ENCODE measurements at places on chromosomes 5 and 9. TPM values are rescaled to one million over a fixed set of nuclear protein-coding genes. Genes with fewer than 3 reads are reported as not detected.

GRCh38 chr9:137241490-137242268 is 592 bp downstream of the TUBB4B start:
- DNase-seq, result no peak

GRCh38 chr9:105392531-105392930 is 55.3 kb upstream of the FSD1L start:
- DNase-seq, result no peak

DNA sequence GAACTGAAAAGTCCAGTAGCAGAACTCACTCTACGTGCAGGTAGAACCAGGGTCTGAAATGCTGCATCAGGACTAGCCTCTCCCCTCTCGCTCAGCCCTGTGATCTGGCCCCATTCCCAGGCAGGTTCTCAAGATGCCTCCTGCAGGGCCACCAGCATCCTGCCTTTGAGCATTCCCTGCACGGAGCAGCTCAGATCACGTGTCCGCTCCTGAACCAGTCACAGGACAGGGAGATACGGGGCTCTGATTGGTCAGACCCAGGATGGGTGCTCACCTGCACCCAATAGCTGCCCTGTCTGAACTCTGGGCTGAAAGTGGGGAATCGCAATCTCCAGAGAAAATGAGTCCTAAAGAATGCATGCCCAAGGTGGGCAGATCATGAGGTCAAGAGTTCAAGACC is 50.8 kb downstream of the NEURL1B start:
- DNase-seq, result peak; percentile 51

DNA sequence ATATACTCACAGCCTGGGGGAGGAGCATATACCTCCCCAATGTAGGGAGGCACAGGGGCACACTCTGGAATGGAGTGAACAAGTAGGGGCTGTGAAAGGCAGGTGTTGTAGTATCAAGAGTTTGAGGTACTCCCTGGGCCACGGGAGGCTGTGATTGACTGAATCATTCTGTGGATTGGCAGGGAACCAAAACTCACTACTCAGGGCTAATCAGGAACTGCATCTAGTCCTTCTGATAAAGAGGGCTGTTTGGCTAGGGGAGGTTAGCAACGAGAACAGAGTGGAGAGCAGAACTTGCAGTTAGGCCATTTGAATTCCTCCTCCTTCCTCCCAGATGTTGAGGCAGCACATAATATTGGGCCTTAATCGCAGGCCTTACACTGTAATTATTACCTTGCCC is 369.2 kb upstream of the MPDZ start:
- DNase-seq, result no peak

- DNase-seq, result no peak
These were observed 197.7 kb downstream of the TENT4A start for GRCh38 chr5:6910950-6911349.

C1QTNF2 gene
- total RNA-seq, result 0.34 TPM

UBE2QL1 gene
- total RNA-seq, result 0.17 TPM

IFNA2 gene
- total RNA-seq, result not detected

DNA sequence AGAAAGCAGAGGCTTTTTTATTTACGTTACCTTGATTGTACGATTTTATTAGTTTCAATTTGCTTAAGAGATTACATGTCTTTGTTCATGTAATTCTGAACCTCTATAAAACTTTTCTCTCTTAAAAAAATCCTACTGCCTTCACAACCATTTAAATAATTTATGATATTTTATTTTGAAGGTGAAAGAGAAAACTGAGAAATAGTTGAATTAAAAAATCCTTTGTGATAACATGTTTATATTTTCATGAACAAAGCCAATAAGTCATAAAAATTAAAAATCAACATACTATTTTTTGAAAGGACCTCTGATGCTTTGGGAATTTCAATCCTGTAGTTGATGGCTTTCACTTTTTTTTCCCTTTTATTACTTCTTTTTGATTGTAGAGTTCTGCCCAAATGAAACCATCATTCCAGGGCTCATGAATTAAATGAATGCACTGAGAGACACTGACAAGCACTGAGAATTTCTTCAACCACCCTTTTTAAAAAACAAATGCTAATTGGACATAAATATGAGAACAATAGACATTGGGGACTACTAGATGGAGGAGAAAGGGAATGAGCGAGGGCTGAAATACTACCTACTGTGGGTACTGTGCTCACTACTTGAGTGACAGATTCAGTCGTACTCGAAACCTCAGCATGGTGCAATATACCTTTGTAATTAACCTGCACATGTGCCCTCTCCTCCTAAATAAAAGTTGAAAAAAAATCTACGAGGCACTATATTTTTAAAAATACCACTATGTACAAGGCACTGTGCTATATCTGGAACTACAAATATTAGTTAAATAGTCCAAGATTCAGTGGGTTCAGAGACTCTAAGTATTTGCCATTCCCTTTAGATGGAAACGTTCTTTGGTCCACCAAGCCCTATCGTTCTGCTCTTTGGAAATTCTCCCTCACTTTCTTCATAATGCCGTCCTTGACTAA is 5.9 kb downstream of the CDKN2A start:
- DNase-seq, result no peak

DNA sequence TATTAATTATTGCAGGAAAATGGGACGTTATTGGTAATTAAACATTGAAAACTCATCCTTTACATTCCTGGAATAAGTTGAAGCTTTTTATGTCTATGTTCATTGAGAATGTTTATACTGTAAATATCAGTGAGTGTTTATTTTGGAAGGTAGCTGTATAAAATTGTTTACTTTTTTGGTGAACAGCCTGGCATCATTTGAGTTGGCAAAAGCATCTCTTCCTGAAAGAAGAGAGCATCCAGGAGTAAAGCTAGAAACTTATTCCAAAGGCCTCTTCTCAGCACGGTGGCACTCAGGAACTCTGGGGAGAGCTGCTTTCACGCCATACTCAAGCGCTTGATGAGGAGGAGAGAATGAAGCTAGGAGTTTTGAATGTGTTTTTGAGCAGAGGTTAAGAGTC is 79.9 kb downstream of the GAPVD1 start:
- no peak for DNase-seq

- no peak for DNase-seq
These were observed 118.1 kb upstream of the CCDC112 start for GRCh38 chr5:115414406-115415142.

DNA sequence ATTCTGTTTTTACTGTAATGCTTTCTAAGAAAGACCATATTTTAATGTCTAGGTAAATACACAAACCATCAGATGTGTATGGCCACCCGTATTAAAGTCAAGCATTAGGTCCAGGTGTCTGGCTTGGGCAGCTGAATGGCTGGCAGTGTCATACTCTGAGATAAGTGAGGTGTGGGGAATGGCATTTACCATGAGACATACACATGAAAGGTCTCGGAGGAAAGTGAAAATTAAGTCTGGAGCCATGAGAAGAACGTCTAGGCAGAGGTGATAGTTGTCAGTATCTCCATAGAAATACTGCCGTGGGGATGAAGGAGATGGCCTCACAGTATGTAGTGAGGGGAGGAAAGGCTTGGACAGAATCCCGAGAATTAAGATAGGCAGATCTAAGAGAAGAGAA is 164.3 kb downstream of the TLE4 start:
- no peak for DNase-seq

FAXDC2 gene
- total RNA-seq, result 2.5 TPM

- DNase-seq, result no peak
These were observed 668.8 kb upstream of the RGMB start for GRCh38 chr5:98104454-98105188.

- DNase-seq, result no peak
These were observed 18.4 kb upstream of the QSOX2 start for GRCh38 chr9:136264031-136264430.

- no peak for DNase-seq
These were observed 250.5 kb downstream of the DENND1A start for GRCh38 chr9:123679330-123679987.

SLC6A18 gene
- total RNA-seq, result not detected

DNA sequence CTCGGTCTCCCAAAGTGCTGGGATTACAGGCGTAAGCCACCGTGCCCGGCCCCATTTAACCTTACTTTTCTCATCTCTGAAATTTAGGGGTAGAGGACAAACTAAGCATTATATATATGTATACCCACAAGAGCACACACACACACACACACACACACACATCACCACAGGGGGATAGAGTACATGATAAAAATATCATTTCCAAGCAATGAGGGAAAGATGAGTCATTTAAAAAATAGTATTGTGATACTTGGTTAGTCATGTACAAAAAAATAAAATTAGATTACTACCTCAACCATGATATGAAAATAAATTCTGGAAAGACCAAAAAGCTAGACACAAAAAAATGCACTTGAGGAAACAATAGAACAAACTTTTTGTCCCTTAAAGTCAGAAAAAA is 67.2 kb downstream of the CDH18 start:
- DNase-seq, result no peak

SH2D3C gene
- 9.4 TPM for total RNA-seq

MARCOL gene
- not detected for total RNA-seq

C5orf34 gene
- total RNA-seq, result 1.9 TPM

DNA sequence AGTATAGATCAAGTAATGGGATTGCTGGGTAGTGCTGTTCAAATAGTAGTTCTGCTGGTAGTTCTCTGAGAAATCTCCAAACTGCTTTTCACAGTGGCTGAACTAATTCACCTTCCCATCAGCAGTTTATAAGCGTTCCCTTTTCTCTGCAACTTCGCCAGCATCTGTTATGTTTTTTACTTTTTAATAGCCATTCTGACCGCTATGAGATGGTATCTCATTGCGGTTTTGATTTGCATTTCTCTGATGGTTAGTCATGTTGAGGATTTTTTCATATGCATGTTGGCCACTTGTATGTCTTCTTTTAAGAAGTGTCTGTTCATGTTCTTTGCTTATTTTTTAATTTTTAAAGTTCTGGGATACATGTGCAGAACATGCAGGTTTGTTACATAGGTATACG is 279.2 kb upstream of the NREP start:
- DNase-seq, result no peak

CCNH gene
- 25.3 TPM for total RNA-seq

DNA sequence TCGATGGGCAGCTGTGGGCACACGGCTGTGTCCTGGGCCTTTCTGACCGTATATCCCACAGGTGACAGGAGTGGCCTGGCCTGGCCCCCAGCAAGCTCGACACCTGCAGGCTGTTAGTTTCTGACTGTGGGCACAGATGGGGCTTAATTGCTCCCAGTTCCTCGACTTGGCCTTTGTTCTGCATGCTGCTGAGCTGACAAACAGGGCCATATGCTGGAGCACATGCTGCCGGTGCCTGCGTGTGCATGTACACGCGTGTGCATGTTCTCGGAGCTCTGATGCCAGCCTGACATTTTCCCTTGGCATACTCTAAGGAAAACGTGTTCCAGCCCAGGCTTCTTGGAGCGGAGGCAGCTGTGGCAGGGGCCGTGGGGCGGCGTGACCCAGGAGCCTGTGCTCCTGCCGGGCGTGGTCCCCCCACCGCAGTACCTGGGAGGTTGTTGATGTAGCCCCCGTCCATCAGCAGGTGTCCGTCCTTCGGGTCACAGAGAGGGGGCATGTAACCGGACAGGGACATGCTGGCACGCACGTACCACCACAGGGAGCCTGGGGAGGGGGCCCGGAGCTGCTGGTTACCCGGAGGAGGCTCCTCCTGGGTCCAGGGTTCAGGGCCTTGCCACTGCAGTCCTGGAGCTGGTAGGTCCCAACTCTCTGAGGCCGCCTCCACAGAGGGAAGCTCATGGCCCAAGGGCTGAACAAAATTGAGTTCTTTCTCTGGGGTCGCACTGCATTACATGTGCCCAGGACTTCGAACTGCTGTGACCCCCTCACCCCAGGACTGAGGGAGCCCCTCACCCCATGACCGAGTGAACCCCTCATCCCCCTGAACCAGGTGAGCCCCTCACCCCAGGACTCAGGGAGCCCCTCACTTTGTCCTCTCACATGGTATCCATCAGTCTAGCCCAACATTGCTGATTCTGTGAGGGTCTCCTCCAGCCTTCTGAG is 4.1 kb upstream of the NSMF start:
- DNase-seq, result no peak

- no peak for DNase-seq
These were observed 154.6 kb upstream of the CDH12 start for GRCh38 chr5:23007762-23008161.

GRCh38 chr5:141871870-141872269 is 6.3 kb downstream of the PCDH1 start:
- DNase-seq, result no peak

JAKMIP2 gene
- 13.2 TPM for total RNA-seq

SLC22A5 gene
- total RNA-seq, result 6.6 TPM

- no peak for DNase-seq
These were observed 2.2 kb downstream of the FAM78A start for GRCh38 chr9:131273856-131274673.

GOLM1 gene
- 88.8 TPM for total RNA-seq

TRPM3 gene
- not detected for total RNA-seq

DNA sequence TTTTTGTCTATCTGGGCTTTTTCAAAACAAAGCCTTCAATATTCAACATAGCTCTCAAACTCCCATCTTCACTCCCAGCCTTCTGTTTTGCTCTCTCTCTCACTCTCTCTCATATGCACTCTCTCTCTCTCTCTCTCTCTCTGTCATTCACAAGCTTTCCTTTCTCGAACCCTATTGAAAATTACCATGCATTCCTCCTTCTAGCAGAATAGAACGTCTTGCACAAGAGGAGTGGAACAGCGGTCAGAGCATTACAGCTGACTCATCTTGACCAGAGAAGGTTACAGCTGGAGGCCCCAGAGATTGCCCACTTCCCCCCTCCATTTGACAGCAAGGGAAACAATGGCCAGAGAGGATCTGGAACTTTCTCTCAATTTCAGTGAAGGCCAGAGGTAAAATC is 51.0 kb upstream of the LIFR start:
- DNase-seq, result no peak

DNA sequence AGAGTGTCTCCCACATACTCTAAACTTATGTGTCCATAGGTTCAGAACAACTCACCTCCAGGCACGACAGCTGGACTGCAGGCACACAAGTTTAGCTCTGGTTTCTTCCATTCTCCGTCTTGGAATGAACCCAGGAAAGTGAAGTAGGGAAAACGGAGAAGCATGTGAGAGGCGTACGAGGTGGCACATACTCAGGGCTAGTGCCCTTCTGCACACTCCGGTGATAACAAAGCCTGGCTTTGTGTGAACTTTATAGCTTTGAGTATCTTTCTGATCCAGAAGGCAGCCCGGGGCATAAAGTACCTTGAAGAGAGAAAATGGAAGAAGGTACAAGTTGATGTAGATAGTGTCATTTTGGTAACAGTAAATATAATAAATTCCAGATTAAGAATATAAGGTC is 11.1 kb upstream of the HTR4 start:
- DNase-seq, result no peak
